Suprapubic skin (tissue), 4 donors: ENCODE measurements at places on chromosomes 13 and 19. TPM values are rescaled to one million over a fixed set of nuclear protein-coding genes. Genes with fewer than 3 reads are reported as not detected.

The LILRA2 gene
- 0.15 TPM for total RNA-seq

DNA sequence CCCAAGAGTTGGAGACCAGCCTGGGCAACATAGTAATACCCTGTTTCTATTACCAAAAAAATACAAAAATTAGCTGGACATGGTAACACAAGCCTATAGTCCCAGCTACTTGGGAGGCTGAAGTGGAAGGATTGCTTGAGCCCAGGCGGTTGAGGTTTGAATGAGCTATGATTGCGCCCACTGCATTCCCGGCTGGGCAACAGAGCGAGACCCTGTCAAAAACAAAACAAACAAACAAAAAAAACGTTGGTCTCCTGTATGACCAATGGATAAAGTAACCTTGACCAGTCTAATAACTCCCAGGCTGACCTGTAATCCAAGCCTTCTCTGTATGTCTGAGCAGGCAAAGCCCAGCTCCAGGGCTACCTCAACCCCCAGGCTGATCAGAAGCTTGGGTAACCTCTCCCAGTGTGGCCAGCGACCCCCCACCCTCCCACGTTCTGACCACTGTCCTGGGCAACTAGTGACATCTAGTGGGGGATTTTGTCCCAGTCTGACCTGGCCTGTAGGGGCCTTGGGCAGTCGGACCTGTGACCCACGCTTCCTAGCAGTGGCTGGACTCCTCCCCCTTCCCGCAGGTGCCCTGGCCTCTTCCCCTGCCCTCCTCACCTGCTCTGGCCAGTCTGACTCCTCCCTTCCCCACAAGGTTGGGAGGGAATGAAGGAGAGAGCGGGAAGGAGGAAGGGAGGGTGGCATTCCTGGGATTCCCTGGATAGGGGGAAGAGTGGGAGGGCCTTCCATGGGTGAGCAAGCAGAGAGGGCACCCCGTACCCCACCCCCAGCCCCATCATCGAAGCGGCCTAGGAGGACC is 1.0 kb upstream of the BCAM start:
- peak overlapping the region; percentile 55 for H3K4me3 ChIP-seq
- no peak for DNase-seq
- no peaks in the 10 kb centered on the region for H3K27me3 ChIP-seq

DNA sequence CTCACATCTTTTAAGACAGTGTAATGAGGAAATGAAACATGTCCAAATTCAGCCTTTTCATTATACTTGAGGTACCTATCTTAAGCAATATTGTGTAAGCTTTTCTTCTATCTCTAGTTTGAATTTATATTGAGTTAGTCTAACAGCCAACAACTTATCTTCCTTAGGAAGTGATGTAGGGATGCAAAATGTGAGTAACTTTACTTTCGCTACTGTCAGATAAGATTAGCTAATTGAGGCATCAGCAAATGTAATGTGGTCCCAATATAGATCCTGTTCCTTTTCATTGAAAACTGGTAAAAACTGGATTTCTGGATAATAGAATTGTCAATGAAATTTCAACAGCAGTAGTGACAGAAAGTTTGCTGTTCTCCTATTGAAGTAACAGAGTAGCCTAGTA is 902.2 kb downstream of the GPC5 start:
- no peak overlapping the region for H3K27ac ChIP-seq
- DNase-seq, result no peak
- H3K4me3 ChIP-seq, result no peak overlapping the region
- no peaks in the 10 kb centered on the region for H3K27me3 ChIP-seq
- H3K4me1 ChIP-seq, result no peaks in the 10 kb centered on the region
- no peaks in the 10 kb centered on the region for H3K36me3 ChIP-seq

- H3K27me3 ChIP-seq, result no peaks in the 10 kb centered on the region
- H3K36me3 ChIP-seq, result no peaks in the 10 kb centered on the region
- H3K4me3 ChIP-seq, result peak overlapping the region; percentile 28
- DNase-seq, result peak; percentile 91
These were observed 44.8 kb downstream of the ANKRD10 start for GRCh38 chr13:110869805-110870706.

The IL12RB1 gene
- total RNA-seq, result not detected

- H3K4me1 ChIP-seq, result no peaks in the 10 kb centered on the region
- H3K27me3 ChIP-seq, result no peaks in the 10 kb centered on the region
- H3K4me3 ChIP-seq, result no peak overlapping the region
- no peak for DNase-seq
These were observed 2345.2 kb downstream of the PCDH9 start for GRCh38 chr13:64884976-64885375.

DNA sequence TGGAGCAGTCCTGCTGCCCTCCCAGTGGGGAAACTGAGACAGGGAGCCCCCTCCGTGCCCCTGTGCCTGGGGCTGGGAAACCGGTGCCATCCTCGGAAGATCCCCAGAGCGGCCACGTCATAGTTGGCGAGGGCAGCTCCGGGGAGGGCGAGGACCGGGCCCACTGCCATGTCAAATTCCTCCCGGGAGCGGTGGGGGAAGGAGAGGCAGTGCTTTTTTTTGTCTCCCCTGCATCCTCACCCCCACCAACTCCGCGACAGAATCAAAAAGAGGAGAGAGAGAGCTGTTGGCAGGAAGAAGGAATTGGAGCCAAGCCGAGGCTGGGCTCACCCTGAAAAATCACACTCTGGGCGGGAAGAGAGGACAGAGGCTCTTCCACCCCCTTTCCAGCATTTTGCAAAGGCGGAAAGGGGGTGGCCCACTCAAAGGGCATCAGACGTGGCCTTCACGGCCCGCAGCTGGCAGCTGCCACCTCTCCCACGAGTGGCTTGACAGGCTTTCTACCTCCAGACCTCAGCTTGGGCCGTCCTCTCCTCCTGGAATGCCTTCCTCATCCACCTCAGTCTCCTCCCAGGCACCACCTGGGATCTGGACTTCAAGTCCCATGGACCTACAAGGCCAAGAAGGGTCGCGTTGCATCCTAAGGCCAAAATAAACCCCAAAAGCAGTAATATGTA is 19.6 kb upstream of the NFIC start:
- peak overlapping the region; percentile 1 for H3K4me3 ChIP-seq
- DNase-seq, result no peak
- no peaks in the 10 kb centered on the region for H3K36me3 ChIP-seq

DNA sequence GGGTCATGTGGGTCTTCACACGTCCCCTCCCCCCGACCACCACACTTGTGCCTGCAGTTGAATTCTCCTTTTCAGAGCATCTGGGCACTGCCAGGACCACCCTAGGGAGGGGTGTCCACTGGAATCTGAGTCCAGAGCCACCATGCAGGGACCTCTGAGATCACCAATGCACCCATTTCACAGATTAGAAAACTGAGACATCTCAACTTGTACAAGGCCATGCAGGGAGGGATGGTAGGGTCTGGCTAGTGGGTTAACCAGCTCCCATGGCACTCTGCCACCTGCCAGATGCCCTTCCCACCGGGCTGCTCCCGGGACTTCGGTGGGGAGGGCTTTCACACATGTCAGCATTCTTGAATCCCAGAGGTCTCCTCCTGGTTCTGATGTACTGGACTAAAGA is 44.3 kb upstream of the C19orf12 start:
- H3K36me3 ChIP-seq, result no peaks in the 10 kb centered on the region
- no peak for DNase-seq
- peaks cover 16% of the 10 kb centered on the region for H3K27me3 ChIP-seq
- H3K27ac ChIP-seq, result no peak overlapping the region
- H3K4me3 ChIP-seq, result no peak overlapping the region
- peaks cover 7% of the 10 kb centered on the region for H3K4me1 ChIP-seq

The ZNF497 gene
- 4.8 TPM for total RNA-seq

DNA sequence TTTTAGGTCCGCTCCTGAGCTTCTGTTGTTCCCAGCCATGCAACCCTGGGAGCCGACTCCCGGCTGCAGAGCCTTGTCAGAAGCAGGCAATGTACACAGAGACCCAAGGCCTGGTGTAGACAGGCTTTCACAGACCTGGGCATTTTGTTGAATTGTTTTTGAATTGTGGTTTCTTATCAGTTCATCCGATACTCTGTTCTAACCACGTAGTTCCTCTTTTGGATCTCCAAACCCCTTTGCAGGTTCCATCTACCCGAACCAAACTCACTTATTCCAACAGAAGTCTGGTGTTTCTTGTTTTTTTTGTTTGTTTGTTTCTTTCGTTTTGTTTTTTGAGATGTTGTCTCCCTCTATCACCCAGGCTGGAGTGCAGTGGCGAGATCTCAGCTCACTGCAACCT is 6.3 kb upstream of the NLRP2 start:
- DNase-seq, result no peak
- no peaks in the 10 kb centered on the region for H3K4me1 ChIP-seq
- no peaks in the 10 kb centered on the region for H3K27me3 ChIP-seq

DNA sequence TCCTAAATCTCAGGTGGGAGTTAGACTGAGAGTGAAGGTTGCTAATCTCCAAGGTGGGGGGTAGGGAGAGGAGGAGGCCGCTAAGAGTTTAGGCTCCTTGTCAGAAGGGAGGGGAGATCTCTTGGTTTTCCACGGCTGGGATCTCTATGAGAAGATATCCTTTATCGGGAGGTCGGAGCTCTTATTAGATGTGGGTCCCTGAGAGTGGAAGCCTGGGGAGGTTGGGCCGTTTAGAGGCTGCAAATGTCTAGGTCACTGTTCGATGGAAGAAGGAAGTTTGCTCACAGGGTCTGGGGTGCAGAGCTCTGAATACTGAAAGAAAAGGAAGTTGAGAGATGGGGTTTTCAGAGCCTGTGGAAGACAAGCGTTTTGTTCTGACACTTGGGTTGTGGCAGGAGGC is 3.8 kb downstream of the MYADM start:
- no peaks in the 10 kb centered on the region for H3K27me3 ChIP-seq
- peaks cover 30% of the 10 kb centered on the region for H3K36me3 ChIP-seq
- H3K4me1 ChIP-seq, result peaks cover 55% of the 10 kb centered on the region
- H3K4me3 ChIP-seq, result no peak overlapping the region

The GNG8 gene
- total RNA-seq, result not detected

DNA sequence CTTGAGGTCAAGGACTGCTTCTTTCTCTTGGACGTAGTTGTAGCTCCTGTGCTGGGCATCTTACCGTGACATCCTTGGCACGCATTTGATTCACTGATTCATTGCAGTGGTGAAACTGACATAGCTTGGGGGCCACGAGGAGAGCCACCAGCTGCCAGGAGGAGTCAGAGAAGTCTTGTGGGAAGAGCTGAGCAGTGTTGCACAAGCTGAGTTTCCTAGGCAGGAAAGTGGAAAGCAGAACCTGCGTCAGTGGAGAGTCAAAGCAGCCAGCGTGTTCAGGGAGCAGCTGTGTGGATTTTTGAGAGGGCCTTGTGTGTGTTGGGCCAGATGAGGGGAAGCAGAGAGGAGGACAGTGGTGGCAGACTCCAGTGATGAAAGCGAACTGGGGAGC is 5.3 kb upstream of the GPR183 start:
- DNase-seq, result peak; percentile 85
- H3K4me3 ChIP-seq, result no peak overlapping the region
- no peaks in the 10 kb centered on the region for H3K27me3 ChIP-seq
- H3K4me1 ChIP-seq, result peaks cover 21% of the 10 kb centered on the region

DNA sequence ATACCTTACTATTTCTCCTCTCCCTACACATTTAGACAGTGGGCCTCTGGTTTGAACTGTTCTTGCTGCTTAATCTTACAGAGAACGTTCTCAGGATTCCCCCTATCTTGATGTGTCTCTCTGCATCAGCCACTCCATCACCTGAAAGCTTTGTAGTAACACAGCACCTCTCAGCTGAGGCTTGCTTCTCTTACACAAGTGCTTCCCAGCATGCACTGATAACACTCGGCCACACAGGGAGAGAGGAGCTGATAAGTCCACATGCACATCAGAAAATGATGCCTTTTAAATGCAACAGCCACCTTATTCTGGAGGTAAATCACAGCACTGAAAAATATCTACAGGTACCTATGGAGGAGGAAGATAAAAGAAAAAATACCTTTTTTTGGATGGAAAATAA is 192.2 kb upstream of the TSHZ3 start:
- no peaks in the 10 kb centered on the region for H3K36me3 ChIP-seq
- peaks cover 5% of the 10 kb centered on the region for H3K27me3 ChIP-seq
- no peaks in the 10 kb centered on the region for H3K4me1 ChIP-seq
- H3K27ac ChIP-seq, result no peak overlapping the region
- DNase-seq, result no peak
- no peak overlapping the region for H3K4me3 ChIP-seq

The ADAMTS10 gene
- 7.6 TPM for total RNA-seq

DNA sequence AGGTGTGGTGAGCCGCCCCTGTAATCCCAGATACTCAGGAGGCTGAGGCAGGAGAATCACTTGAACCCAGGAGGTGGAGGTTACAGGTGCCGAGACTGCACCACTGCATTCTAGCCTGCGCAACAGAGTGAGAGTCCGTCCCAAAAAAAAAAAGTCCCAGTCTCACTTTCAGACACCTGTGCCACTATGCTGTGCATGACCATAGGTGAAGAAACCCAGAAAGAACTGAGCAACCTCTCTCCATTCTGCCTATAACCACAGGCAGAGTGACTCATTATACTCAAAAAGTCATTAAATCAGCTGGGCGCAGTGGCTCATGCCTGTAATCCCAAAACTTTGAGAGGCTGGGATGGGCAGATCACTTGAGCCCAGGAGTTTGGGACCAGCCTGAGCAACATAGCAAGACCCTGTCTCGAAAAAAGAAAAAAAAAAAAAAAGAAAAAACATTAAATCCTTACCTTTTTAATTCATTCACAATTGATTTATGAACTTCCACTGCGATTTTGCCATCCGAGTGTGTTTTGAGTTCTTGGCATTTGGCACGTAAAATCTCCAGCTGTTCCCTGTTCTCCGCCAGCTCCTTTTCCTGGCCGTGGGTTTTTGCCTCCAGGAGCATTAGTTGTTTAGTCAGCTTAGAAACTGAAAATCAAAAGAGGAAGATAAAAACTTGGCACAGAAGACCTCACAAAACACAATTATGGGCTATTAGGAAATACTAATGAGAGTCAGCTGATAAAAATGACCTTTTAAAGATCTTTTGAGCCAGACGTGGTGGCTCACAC is 45.5 kb upstream of the SLC7A9 start:
- H3K27ac ChIP-seq, result no peak overlapping the region
- no peak for DNase-seq
- H3K27me3 ChIP-seq, result no peaks in the 10 kb centered on the region
- H3K36me3 ChIP-seq, result peaks cover 51% of the 10 kb centered on the region
- H3K4me1 ChIP-seq, result no peaks in the 10 kb centered on the region

GRCh38 chr13:99731747-99732146 is 230.5 kb downstream of the TM9SF2 start:
- no peak overlapping the region for H3K4me3 ChIP-seq
- no peak overlapping the region for H3K27ac ChIP-seq
- no peaks in the 10 kb centered on the region for H3K4me1 ChIP-seq
- DNase-seq, result no peak
- no peaks in the 10 kb centered on the region for H3K27me3 ChIP-seq
- H3K36me3 ChIP-seq, result no peaks in the 10 kb centered on the region

- H3K4me3 ChIP-seq, result no peak overlapping the region
- H3K36me3 ChIP-seq, result peaks cover 98% of the 10 kb centered on the region
- no peak for DNase-seq
- H3K27ac ChIP-seq, result no peak overlapping the region
These were observed 25.0 kb downstream of the HNRNPM start for GRCh38 chr19:8469613-8470368.

The SLC35E1 gene
- total RNA-seq, result 64.8 TPM

The ZNF441 gene
- 3.3 TPM for total RNA-seq

GRCh38 chr13:20173116-20173746 is 12.4 kb upstream of the GJA3 start:
- H3K4me3 ChIP-seq, result no peak overlapping the region
- no peak overlapping the region for H3K27ac ChIP-seq
- H3K4me1 ChIP-seq, result peaks cover 31% of the 10 kb centered on the region
